ENCODE measurements at places on chromosomes 3 and 15.

DNA sequence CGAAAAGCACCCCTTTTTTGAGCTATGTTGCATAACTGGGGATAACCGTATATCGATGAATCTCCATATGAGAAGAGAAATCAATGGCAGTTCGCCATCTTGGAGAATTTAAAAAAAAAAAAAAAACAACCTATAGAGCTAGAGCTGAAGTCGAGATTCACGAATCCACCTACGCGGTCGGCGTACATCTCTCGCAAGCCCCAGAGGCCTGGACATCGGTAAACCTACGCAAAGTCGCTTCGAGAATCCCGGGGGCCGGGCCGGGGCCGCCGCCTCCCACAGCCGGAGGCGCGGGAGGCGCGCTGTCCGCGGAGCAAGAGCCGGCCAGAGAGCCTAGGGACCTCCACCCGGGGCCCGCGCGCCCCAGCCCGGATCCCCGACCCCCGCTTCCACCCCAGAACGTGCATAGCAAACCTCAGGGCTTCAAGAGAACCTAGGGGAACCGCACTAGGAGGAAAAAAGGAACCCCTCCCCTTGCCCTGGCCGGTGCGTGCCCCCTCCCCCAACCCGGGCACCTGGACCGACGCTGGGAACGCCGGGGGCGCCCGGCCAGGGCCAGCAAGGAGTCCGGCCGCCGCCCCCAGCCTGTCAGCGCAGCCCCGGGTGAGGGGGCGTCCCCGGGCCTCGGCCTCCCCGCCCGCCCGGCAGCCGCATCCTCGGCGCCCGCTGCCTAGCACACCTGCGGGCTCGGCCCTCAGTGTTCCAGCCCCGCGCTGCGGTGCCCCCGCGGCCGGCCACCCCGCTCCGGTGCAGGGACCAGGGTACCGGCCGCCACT, 567 bp downstream of the PFN2 start:
- DNase-seq, result no peak

DNA sequence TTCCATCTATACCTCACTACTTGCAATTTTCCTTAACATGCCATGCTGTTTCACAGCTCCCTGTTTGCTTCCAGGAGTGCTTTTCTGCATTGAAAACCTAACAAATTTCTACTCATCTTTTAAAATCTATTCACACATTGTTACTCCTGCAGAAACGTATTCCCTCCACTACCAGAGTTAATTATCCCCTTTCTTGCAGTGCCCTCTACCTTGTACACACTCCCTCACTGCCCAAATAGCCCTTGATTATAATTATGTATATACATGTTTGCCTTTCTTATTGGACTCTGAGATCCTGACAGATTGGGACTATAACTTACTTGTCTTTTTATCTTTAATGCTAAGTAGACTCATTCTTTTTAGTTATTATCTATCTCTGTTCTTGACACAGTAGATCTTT, 325.0 kb downstream of the OXSM start:
- DNase-seq, result no peak

DNA sequence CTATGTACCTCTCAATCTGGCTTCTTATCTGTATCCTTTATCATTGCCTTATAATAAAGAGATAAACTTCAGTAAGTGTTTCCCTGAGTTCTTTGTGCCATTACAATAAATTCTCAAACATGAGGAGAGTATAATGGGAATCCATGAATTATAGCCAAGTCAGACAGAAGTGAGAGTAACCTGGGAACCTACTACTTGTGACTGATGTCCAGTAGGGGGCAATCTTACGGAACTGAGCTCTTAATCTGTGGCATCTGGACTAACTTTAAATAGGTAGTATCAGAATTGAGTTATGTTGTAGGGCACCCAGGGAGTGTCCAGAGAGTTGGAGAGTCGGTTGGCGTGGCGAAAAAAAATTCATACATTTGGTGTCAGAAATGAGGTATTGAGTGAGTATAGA, 542.6 kb downstream of the ZBBX start:
- peak; percentile 25 for DNase-seq

DNA sequence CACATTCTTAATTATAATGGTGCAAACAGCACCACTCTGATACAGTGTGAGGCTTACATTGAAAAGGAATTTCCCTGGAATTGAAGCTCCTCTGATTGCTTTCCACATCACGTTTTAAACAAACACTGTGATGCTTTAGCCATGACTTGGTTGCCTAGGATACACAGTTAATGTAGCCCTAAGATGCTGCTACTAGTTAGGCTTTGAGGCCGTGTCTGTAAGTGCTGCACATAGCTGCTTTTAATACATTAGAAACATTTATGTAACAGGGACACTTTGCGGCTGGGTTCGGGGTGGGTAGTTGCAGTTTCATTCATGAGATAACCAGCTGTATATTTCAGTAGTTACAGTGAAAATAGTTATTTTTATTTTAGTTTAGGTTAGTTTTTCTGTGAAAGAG, 334.7 kb downstream of the NLGN1 start:
- no peak for DNase-seq
